ENCODE measurements at places on chromosomes 6 and 20.

DNA sequence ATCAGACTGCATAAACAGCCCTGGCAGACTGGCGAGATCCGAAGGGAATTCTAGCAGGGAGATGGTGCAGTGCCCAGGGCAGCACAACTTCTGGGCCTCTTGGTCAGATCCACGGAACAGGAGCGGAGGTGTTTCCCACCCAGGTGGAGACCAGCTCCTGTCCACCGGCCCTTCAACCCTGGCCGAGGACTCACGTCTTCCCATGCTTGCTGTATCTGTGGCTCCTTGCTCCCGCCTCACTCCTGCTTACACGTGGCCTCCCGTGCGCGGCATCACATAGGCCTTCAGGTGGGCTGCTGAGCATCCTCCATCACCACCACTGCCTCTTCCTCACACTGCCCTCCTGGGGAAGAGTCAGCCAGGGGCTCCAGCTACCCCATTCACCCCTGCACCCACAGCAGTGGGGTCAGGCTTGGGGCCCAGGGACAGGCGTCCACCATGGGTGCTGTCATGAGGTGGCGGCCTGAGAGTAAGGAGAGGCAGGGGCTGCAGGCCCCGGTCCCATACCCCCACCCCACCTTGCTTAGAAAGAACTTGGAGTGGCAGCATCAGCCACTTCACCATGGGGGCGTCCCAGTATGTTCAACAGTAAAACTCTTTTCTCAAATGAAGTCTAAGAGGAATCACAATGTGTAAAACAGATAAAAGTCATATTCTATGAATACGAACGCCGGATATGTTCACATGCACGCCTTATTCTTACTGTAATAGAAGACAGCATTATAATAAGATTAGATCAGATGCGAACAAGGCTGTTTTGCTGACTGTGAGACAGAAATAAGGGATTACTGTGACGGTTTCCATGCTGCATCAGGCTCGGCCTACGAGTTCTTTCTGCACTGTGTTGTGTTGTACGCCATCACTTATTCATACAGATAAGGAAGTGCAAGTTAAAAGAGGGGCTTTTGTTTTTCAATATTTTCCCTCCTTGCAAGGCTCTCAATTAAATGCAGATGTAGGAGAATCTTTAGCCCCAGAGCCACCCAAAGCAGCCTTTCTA is 165.4 kb downstream of the GRM4 start:
- DNase-seq, result no peak

GRCh38 chr6:3625980-3626563 is 125.4 kb downstream of the PXDC1 start:
- DNase-seq, result no peak

DNA sequence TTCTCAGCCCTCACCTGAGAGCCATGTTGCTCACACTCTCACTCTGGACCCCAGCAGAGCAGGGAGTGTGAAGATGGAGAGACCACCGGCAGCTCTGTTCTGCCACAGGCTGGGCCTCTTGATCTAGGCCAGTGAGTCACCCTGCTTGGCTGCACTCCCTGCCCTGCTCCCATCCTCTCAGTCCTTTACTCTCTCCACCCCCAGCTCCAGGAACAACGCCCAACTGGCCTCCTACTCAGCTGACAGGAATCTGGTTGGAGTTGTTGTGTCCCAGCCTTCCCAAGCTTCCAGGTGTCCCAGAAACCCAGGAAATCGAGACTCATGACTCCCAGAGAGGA is at the start of gene PSORS1C1:
PSORS1C1 (plus strand) TSS at position 260 of the 338 bp plus-strand sequence. CDS start 14,833 bp downstream, outside the sequence.
- DNase-seq, result no peak

DNA sequence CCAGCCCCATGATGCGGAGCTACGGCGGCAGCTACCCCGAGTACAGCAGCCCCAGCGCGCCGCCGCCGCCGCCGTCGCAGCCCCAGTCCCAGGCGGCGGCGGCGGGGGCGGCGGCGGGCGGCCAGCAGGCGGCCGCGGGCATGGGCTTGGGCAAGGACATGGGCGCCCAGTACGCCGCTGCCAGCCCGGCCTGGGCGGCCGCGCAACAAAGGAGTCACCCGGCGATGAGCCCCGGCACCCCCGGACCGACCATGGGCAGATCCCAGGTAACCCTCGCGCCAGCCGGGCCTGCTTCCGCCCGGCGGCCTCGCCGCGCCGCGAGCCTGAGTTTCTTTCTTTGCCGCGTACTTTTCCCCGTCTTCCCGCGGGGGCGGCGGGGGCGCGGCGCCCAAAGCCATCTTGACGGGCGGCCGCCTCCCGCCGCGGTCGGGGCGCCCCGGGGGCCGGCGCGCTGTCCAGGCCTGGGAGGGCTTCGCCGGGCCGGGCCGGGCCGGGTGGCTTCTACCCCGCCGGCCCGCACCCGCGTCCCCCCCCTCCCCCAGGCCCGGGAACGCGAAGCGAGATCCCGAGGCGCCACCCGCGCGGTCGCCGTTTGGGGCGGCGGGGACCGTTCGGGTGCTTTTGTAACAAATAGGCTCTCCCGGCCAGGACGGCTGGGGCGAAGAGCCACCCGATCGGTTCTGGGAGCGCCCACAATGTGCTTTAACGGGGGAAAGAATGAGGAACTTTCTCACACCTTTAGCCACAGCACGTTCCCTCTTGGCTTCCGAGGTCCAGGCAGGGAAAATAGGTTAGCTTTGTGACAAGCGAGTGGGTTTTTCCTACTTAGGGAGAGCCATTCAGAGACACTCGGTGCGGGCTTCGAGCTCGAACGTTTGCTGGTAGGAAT is 2.3 kb downstream of the ARID1B start:
- DNase-seq, result peak; percentile 60

GRCh38 chr6:100461278-100461916 is 3.3 kb downstream of the SIM1 start:
- peak; percentile 66 for DNase-seq

DNA sequence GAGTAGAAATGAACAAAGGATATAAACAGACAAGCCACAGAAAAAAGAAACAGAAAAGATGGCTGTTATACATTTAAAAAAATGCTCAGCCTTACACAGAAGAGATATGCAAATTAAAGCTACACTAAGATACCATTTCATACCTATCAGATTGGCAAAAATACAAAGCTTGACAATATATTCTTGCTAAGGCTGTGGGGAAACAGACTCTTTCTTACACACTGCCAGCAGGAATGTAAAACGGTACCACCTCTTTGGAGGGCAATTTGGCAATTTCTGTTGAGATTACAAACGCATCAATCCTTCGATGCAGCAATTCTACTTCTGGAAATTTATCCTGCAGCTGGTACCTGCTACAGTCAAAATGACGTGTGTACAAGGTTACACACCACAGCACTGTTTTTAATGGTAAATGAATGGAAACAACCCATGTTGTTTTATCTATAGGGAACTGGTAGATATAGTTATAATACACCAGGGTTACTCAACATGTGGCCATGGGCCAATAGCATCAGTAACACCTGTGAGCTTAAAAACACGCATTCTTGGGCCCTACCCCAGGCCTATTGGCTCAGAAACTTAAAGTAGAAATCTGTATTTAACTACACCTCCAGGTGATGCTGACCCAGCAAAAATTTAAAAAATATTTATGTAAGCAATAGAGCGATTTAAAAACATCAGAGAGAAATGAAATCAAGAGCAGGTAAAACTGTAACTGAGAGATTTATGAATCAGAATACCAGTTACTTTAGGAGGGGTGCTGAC is 53.3 kb downstream of the TRAM2 start:
- peak; percentile 23 for DNase-seq

DNA sequence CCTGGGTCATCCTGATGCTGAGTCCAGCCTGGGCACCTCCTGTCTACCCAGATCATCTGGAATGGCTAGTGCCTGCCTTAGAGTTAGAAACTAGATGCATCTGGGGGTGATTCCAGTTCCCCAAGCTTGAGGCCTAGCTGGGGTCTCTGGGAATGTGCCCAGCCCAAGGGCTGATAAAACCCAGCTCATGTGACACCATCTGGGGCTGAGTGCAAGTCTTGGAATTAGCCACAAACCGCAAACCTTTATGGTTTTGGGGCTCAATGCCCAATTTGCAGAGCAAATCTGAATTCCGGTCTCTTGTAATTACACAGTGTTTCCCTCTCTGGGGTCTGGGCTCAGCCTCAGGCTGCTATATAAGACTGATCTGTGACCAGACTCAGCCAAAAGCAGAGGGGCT is at the start of gene BPIFB4:
BPIFB4 (plus strand) TSS at position 385 of the 400 bp plus-strand sequence. CDS start 1,884 bp downstream, outside the sequence.
- DNase-seq, result no peak

GRCh38 chr20:46557231-46557956 is 6.9 kb upstream of the OCSTAMP start:
- DNase-seq, result no peak

GRCh38 chr6:139364982-139365379 is 9.5 kb downstream of the CITED2 start:
- DNase-seq, result no peak

GRCh38 chr20:2869381-2869780 is 3.9 kb upstream of the PTPRA start:
- DNase-seq, result no peak

- no peak for DNase-seq
Measured at GRCh38 chr6:26575494-26575939, 21.2 kb upstream of the ABT1 start.

DNA sequence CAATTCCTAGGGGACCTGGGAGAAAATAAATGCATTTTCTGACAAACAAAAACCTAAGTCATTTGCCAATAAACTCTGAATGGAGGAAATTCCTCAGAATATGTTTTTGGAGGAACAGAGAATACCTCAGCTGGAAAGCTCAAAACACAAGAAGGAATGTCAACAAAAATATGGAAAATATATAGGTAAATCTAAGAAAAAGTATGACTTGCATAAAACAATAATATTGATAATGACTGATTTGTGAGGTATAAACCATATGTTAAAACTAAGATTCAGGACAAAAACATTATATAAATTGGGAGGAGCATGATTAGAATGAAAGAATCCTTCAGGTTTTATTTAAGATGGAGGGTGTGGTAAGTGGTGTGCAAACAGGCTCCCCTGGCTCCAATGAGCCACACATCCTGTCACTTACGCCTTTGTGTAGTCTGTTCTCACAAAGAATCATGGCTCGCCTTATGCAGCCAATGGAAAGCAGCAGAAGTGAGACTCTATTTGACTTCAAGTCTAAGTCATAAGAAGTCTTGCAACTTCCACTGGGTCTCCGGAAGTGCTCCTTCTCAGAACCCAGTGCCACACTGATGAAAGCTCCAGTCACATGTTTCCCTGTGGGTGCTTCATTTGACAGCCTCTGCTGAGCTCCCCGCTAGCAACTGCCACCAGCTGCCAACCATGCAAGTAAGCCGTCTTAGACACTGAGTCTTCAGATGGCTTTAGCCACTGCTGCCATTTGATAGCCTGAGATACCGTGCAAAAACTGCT is 8.1 kb downstream of the CFAP61 start:
- DNase-seq, result peak; percentile 38

DNA sequence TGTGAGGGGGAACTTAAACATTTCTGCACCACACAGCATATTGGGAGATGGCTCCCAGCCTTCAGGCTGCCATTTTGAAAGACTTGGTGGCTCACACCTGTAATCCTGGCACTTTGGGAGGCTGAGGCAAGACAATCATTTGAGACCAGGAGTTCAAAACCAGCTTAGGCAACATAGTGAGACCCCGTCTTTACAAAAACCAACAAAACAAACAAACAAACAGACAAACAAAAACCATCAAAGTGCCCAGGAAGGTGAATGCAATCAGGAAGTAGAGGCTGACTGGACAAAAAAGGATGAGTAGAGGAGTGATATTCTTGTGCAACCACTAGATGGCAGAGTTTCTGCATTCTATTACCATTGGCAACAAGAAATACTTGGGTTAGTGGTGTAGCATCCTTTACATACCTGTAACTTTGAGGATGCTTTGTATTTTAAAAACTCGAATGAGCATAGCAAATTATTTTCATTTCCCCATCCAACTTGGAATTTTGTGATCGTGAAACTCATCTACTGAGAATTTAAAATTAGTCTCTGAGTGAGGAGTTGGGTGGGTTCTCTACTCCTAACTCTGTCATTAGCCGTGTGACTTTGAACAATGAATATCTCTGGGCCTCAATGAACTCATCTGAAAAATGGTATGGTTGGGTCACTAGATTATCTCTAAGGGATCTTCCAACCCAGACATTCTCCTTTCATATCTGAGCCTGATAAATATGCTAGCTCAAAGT is 84.4 kb downstream of the CRYBG1 start:
- peak; percentile 77 for DNase-seq

- DNase-seq, result no peak
Measured at GRCh38 chr6:106113256-106113959, 27.3 kb downstream of the PRDM1 start.

DNA sequence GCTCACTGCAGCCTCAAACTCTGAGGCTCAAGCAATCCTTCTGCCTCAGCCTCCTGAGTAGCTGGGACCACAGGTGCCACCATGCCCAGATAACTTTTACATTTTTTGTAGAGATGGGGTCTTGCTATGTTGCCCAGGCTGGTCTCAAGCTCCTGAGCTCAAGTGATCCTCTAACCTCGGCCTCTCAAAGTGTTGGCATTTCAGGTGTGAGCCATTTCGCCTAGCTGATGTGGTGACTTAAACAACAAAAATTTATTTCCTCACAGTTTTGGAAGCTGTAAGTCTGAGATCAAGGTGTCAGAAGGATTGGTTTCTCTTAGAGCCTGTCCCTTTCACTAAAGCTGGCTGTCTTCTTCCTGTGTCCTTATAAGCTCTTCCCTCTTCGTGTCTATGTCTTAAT is 15.0 kb upstream of the JARID2 start:
- no peak for DNase-seq

DNA sequence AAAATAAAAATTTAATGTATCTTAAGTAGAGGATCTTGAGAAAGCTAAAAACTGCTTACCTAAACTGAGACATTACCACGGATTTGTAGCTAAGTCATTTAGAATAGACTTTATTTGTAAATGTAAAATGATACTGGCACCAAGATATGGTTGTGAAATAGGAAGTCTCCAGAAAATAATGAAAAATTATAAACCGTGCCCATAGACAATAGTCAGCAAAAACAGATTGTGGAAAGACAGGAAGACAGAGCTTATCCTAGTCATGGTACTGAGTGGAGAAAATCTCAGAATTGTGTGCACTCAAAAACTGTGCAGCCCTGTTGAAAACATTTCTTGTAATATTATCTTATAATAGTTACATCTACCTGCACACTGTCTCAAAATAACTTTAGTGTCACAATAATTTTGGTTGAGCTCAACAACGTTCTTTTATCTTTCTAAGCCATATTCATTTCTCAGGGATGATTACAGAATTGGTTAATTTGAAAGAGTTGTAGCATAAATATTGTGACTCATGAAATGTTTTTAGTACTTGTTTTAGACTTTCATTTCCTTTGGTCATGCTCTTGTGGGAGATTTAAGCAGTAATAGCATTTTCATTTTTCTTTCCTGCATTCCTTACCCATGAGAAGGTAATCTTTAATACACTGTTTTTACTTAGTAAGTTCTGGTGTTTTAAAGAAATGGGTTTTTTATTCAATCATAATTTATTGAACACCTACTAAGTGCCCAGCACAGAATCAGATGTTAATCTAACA is 174.5 kb downstream of the SOX4 start:
- no peak for DNase-seq

GRCh38 chr20:50041246-50041873 is 58.6 kb downstream of the SNAI1 start:
- no peak for DNase-seq

GRCh38 chr20:7410150-7410549 is 530.1 kb downstream of the HAO1 start:
- no peak for DNase-seq
